ENCODE measurements at places on chromosomes 7 and 10. TPM values are rescaled to one million over a fixed set of nuclear protein-coding genes. Genes with fewer than 3 reads are reported as not detected.

Gene EFCAB10
- total RNA-seq = 1.5 TPM

Gene OR6B1
- not detected for total RNA-seq

Gene GLI3
- 7.0 TPM for total RNA-seq

GRCh38 chr7:5528815-5529442 lies 105.3 kb upstream of the TNRC18 start:
- peak overlapping the region; percentile 99 for H3K4me3 ChIP-seq
- peaks cover 55% of the 10 kb centered on the region for H3K4me1 ChIP-seq
- peaks cover 50% of the 10 kb centered on the region for H3K36me3 ChIP-seq
- no peak for DNase-seq
- H3K27ac ChIP-seq = peak overlapping the region; percentile 99

- H3K36me3 ChIP-seq = no peaks in the 10 kb centered on the region
- DNase-seq = no peak
- no peaks in the 10 kb centered on the region for H3K27me3 ChIP-seq
Measured at GRCh38 chr10:22997096-22997495, 69.2 kb downstream of the ARMC3 start.

DNA sequence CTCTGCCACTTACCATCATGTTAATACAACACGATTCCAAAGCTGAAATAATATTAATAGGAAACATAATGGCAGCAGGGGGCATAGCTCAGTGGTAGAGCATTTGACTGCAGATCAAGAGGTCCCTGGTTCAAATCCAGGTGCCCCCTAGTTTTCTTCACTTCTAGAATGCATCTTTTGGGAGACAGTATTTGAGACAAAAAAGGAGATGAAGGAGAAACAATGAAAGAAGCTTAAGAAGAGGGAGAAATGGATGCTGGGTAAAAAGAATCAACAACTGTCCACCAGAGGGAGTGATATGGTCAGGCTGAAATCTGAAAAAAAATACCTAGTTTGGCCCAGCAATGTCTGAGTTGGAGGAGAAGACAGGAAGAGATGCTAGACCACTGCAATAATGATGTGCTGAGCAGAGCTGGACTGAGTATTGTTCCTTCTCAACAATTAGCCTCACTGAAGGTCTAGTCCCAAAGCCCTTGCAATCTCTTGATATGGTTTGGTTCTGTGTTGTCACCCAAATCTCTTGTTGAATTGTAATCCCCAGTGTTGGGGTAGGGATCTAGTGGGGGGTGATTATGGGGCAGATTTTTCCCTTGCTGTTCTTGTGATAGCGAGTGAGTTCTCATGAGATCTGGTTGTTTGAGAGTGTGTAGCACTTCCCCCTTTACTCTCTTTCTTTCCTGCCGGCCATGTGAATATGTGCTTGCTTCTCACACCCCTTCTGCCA lies 48.3 kb downstream of the ZNF783 start:
- no peaks in the 10 kb centered on the region for H3K27me3 ChIP-seq
- H3K4me3 ChIP-seq = no peak overlapping the region
- no peaks in the 10 kb centered on the region for H3K36me3 ChIP-seq
- DNase-seq = peak; percentile 56

GRCh38 chr10:80137920-80138319 lies 5.4 kb downstream of the PLAC9 start:
- peaks cover 10% of the 10 kb centered on the region for H3K27me3 ChIP-seq
- DNase-seq = no peak

- no peak for DNase-seq
- no peaks in the 10 kb centered on the region for H3K4me1 ChIP-seq
- peaks cover 97% of the 10 kb centered on the region for H3K36me3 ChIP-seq
- no peak overlapping the region for H3K4me3 ChIP-seq
Measured at GRCh38 chr7:100351657-100352058, 6.3 kb upstream of the PILRB start.

GRCh38 chr10:77328272-77328816 lies 309.3 kb downstream of the KCNMA1 start:
- peak; percentile 28 for DNase-seq
- no peak overlapping the region for H3K4me3 ChIP-seq
- H3K27ac ChIP-seq = no peak overlapping the region
- no peaks in the 10 kb centered on the region for H3K36me3 ChIP-seq
- peaks cover 35% of the 10 kb centered on the region for H3K4me1 ChIP-seq
- H3K27me3 ChIP-seq = no peaks in the 10 kb centered on the region

DNA sequence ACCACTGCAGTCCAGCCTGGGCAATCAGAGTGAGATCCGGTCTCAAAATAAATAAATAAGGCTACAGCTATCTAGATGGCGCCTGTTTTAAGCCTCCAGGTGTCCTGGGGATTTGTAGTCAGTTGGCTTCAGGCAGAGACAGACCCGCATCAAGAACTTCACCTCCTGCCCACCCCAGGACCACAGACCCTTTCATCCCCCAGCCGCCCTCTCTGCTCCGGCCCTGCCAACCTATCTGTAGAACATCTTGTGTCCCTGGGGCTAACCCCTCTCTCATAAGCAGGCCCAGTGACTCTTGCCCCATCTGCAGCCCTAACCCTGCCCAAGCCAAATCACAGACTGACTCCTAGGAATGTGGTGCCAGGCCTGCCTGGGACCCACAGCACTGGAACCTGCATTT lies 17.9 kb downstream of the PDIA4 start:
- H3K27ac ChIP-seq = no peak overlapping the region
- no peaks in the 10 kb centered on the region for H3K27me3 ChIP-seq
- peaks cover 100% of the 10 kb centered on the region for H3K36me3 ChIP-seq
- H3K4me3 ChIP-seq = no peak overlapping the region

GRCh38 chr7:7002418-7003062 lies 176.5 kb upstream of the CCZ1B start:
- H3K4me1 ChIP-seq = no peaks in the 10 kb centered on the region
- peaks cover 8% of the 10 kb centered on the region for H3K27me3 ChIP-seq
- H3K27ac ChIP-seq = no peak overlapping the region
- H3K36me3 ChIP-seq = no peaks in the 10 kb centered on the region

DNA sequence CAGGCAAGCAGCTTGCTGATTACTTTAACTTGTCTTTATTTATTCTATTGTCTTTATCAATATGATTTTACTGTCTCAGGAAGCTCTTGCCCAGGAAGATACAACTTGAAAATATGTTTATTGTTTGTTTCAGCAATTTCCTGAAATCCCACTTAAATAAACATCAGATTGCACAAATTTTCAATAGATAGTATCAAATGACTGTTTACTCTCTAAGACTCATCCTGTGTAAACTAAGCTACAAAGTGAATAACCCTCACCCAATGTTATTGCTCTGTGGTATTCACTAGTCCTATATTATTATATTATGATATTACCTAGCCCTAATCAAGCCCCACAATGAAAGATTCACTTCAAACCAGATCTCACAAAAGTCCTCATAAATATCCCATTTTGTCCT lies 130.4 kb upstream of the HPS1 start:
- no peaks in the 10 kb centered on the region for H3K36me3 ChIP-seq
- H3K4me3 ChIP-seq = no peak overlapping the region
- no peak for DNase-seq
- H3K4me1 ChIP-seq = no peaks in the 10 kb centered on the region

- H3K27me3 ChIP-seq = no peaks in the 10 kb centered on the region
- no peak for DNase-seq
- H3K36me3 ChIP-seq = no peaks in the 10 kb centered on the region
- H3K4me3 ChIP-seq = no peak within 1 kb of the TSS
- no peak within 1 kb of the TSS for H3K27ac ChIP-seq
Measured at GRCh38 chr7:127618042-127618441, at the start of gene PAX4. Gene PAX4 (minus strand): TSS chr7:127618142. CDS start chr7:127615928, 2,214 bp downstream.

DNA sequence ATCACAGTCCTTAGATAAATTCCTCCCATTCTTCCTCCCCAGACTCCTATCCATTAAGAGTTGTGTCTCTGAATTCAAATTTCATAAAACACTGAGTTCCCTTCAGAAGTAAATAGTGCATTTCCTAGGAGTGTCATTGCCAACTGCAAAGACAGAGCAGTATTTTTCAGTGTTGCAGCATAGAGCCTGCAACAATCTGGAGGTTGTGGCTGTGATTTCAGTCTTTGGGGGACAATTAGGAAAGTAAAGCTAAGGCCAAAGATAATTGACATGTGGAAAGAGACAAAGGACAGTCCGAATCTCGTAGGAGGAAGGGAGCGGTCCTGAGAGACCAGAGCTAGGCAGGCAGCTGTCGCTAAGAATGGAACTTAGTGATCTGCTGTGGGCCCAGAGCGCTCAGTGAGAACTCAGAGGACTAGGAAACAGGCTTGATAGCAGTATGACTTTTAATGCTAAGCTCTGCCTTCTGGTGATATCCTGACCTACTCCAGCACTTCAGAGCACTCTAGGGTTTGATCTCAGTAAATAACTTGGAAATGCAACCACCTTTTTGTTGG lies 46.2 kb downstream of the PRPF18 start:
- peak; percentile 29 for DNase-seq
- H3K4me1 ChIP-seq = peaks cover 23% of the 10 kb centered on the region
- H3K27ac ChIP-seq = no peak overlapping the region
- peaks cover 24% of the 10 kb centered on the region for H3K36me3 ChIP-seq
- H3K27me3 ChIP-seq = no peaks in the 10 kb centered on the region
- H3K4me3 ChIP-seq = no peak overlapping the region

- no peaks in the 10 kb centered on the region for H3K4me1 ChIP-seq
- no peaks in the 10 kb centered on the region for H3K36me3 ChIP-seq
- H3K27me3 ChIP-seq = no peaks in the 10 kb centered on the region
Measured at GRCh38 chr7:13955494-13955893, 34.0 kb downstream of the ETV1 start.

- peak; percentile 35 for DNase-seq
- no peaks in the 10 kb centered on the region for H3K36me3 ChIP-seq
- no peak overlapping the region for H3K4me3 ChIP-seq
- no peak overlapping the region for H3K27ac ChIP-seq
Measured at GRCh38 chr10:94500063-94500462, 45.5 kb upstream of the HELLS start.

DNA sequence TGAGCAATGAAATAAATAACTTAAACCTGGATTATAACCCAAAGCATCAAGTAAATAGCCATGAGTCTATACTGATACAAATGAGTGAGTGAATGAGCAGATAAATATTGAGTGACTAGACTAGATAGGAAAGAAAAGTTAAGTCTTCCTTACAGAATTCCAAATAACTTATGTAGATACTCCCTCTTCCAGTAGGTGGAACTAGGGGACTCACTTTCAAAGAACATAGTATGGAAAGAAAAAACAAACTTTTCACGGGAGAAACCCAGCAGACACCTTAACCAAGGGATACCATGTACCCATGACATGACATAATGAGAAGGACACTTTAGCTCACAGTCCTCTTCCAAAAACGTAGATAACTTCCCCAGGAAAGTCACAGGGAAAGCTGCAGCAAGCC lies 32.2 kb downstream of the CSGALNACT2 start:
- H3K4me3 ChIP-seq = no peak overlapping the region
- peaks cover 14% of the 10 kb centered on the region for H3K36me3 ChIP-seq
- H3K27ac ChIP-seq = no peak overlapping the region
- DNase-seq = no peak
- no peaks in the 10 kb centered on the region for H3K27me3 ChIP-seq
- H3K4me1 ChIP-seq = peaks cover 22% of the 10 kb centered on the region

DNA sequence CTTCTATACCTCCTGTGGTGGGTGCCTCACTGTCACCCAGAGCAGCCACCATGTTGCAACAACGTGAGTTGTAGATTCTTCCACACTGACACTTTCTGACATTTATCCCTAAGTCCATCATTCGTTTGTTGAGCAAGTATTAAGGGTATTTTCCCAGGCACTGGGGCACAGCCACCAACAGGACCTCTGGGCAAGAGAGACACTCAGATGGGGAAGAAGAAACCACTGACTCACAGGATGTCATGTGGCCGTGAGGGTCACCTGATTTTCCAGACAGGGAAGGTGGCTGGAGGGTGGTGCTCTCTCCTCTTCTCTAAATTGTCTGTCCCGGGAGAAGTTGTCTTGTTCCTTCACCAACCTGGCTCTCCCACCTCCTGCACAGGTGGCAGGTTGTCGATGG lies 51.7 kb upstream of the PPIF start:
- H3K4me1 ChIP-seq = peaks cover 27% of the 10 kb centered on the region
- DNase-seq = no peak
- peaks cover 100% of the 10 kb centered on the region for H3K36me3 ChIP-seq
- H3K27me3 ChIP-seq = no peaks in the 10 kb centered on the region
- peak overlapping the region; percentile 83 for H3K27ac ChIP-seq
- no peak overlapping the region for H3K4me3 ChIP-seq

DNA sequence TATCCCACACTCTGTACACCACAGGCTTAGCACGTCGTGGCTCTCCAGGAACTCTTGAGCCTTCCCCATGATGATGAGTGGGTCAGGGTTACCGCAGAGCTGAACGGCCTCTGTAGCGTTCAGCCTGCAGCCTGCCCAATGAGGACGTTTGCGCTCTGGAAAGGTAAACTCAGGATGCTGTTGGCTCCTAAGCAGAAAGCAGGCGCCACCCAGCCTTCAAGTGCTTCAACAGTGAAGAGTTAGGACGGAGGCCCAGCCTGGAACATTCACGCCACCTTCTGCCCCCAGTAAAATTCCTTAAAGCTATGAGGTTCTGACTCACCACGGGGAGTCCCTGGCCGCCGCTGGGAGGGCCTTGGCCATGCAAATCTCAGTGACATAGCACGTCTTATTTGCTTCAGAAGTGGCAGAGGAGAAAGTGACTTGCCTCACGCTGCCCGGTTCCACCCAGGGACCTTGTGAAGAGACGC lies 161.5 kb upstream of the SH2B2 start:
- H3K27me3 ChIP-seq = no peaks in the 10 kb centered on the region
- H3K4me3 ChIP-seq = no peak overlapping the region
- no peak overlapping the region for H3K27ac ChIP-seq
- peaks cover 14% of the 10 kb centered on the region for H3K4me1 ChIP-seq
- no peaks in the 10 kb centered on the region for H3K36me3 ChIP-seq

GRCh38 chr10:1328161-1328823 lies 272.1 kb downstream of the WDR37 start:
- no peak overlapping the region for H3K4me3 ChIP-seq
- no peak for DNase-seq
- no peaks in the 10 kb centered on the region for H3K4me1 ChIP-seq
- H3K27me3 ChIP-seq = peaks cover 22% of the 10 kb centered on the region
- no peaks in the 10 kb centered on the region for H3K36me3 ChIP-seq

GRCh38 chr7:137994216-137994615 lies 7.7 kb downstream of the CREB3L2 start:
- H3K36me3 ChIP-seq = no peaks in the 10 kb centered on the region
- H3K27ac ChIP-seq = peak overlapping the region; percentile 95
- H3K4me1 ChIP-seq = peaks cover 97% of the 10 kb centered on the region
- H3K4me3 ChIP-seq = no peak overlapping the region
- peak; percentile 40 for DNase-seq

- no peak overlapping the region for H3K27ac ChIP-seq
- H3K36me3 ChIP-seq = no peaks in the 10 kb centered on the region
- DNase-seq = no peak
Measured at GRCh38 chr10:115949282-115949844, 323.6 kb downstream of the GFRA1 start.

DNA sequence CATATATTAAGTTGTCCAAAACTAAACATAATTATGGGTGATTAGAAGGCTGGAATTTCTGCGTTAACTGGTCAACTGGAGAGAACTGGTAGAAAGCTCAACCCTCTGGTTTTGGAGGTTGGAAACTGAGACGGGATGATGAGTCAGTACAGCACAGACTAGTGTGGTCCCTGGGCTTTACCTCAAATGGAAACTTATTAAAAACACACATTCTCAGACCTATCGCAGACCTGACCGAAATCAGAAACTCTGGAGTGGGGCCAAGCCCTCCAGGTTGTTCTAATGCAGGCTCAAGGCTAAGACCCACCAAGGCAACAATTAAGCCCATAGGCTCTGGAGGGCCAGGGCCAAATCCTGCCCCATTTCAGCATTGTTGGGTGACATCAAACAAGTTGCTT lies 136.9 kb downstream of the KCNMA1 start:
- DNase-seq = no peak
- no peak overlapping the region for H3K4me3 ChIP-seq
- H3K36me3 ChIP-seq = no peaks in the 10 kb centered on the region
- H3K27ac ChIP-seq = no peak overlapping the region

- peak overlapping the region; percentile 64 for H3K4me3 ChIP-seq
- DNase-seq = peak; percentile 30
Measured at GRCh38 chr7:4882169-4883032, 1.1 kb downstream of the RADIL start.

Data from stomach (tissue), 19 donors.